Activated naive CD4-positive, alpha-beta T cell (primary cell): ENCODE measurements at places on chromosomes 2 and 18.

DNA sequence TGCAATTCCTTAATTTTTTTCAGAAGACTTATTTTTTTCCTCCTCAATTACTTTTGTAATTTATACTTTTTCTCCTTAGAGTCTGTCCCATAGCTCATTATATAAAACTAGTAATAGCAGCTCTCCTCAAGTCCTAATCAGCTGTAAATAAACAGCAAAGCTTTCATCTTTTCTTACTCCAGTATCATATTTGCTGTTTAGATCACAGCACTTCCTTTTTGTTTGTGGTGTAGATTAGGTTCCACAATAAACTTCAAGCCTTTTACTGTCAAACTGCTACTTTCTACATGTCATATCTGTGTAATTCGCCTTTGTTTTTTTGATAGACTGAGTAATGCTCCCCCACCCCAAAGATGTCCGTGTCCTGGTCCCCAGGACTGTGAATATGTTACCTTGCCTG lies 25.5 kb downstream of the GCG start:
- no peak for DNase-seq

DNA sequence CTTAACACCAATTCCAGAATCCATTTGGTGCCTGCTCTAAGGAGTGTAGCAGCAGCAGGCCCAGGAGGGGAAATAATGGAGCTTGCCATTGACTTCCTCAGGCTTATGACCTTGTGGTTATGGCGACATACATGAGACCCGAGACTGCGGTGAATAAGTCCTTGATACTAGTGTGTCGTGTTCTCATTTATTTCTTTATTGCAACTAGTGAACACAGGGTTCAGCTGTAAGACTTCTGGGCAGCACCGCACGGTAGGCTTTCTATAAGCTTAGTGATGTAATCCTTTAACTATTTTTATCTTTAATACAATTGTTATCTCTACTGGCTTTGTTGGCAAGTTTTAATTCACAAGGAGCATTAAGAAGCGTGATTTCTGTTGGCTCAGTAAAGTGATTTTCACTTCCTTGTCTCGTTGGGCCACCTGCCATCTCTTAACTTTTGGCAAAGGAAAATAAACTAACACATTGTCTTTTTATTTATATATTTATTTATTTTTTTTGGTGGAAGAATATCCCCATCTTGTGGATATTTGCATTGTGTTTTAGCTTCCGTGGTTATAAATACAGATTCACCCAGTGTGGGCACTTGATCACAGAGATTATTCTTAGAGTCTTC lies 139.8 kb downstream of the LTBP1 start:
- DNase-seq: no peak

DNA sequence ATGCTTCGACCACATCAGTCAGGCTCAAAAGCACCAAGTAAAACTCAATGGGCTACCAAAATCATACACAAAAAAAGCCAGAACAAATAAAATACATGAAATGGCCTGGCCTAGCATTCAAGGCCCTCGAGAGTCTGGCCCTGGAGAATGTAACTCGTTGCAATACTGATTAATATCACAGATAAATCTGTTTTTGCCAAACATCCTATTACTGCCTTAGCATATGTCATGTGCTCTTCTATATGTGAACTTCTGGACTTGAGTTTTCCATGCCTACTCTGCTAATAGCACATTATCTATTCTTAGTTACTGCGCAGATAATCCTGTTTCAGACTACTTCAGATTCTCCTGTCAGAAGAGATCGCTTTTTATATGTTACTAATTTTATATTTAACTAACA lies 250.7 kb upstream of the SMAD7 start:
- DNase-seq: no peak

GRCh38 chr2:174903264-174903556 lies 102.0 kb downstream of the CHN1 start:
- no peak for DNase-seq

DNA sequence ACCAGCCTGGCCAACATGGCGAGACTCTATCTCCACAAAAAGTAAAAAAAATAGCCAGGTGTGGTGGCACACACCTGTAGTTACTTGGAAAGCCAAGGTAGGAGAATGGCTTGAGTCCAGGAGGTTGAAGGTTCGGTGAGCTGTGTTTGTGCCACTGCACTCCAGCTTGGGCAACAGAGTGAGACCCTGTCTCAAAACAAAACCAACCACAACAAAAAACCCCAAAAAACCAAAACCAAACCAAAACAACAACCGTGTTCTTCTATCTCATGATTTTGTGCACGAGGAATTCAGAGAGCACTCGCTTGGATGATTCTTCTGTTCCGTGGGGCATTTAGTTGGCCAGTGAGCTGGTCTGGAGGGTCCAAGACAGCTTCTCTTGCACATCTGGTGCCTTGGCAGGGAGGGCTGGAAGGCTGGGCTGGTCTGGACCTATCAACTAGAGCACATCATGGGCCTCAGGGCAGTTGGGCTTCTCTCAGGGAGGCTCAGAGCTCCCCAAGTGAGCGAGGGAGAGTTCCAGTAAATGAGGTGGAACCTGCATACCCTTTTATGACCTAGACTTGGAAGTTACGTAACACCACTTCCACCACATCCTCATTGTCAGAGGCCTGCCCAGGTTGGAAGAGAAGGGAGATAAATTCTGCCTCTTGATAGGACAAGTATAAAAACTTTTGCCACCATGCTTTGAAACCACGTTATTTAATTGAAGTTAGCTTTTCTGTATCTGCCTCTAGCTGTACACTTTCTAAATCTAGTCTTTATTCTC lies 25.2 kb downstream of the SIX2 start:
- no peak for DNase-seq

- no peak for DNase-seq
These were observed 25.4 kb downstream of the MAP4K4 start for GRCh38 chr2:101722864-101723263.

DNA sequence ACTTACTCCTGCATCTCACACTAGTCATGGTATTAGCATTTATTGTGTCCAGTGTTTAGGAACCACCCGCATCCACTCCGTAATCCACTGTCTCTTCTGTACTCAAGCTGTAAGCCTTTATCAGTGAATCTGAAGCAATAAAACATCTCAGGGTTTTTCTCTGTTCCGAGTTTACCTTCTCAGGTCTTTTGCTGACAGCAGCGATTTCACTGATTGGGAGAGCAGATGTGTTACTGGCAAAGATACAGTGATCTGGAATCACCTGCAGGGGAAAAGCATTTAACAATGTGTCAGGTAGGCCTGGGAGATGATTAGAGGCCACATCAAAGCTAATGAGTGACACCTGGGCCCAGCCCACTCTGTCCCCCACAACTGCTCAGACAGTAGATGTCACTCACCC lies 24.6 kb downstream of the GAREM2 start:
- no peak for DNase-seq
